ENCODE measurements at places on chromosomes 16 and 17.
A peak's percentile ranks its signal among the peaks of the same experiment; 100 is the strongest.

- no peak for DNase-seq
Measured at GRCh38 chr16:30018731-30019158, 4.3 kb upstream of the C16orf92 start.

GRCh38 chr17:67666710-67667109, 51.0 kb upstream of the NOL11 start:
- DNase-seq, result no peak

- DNase-seq, result no peak
Measured at GRCh38 chr16:8631373-8631772, 9.9 kb downstream of the METTL22 start.

DNA sequence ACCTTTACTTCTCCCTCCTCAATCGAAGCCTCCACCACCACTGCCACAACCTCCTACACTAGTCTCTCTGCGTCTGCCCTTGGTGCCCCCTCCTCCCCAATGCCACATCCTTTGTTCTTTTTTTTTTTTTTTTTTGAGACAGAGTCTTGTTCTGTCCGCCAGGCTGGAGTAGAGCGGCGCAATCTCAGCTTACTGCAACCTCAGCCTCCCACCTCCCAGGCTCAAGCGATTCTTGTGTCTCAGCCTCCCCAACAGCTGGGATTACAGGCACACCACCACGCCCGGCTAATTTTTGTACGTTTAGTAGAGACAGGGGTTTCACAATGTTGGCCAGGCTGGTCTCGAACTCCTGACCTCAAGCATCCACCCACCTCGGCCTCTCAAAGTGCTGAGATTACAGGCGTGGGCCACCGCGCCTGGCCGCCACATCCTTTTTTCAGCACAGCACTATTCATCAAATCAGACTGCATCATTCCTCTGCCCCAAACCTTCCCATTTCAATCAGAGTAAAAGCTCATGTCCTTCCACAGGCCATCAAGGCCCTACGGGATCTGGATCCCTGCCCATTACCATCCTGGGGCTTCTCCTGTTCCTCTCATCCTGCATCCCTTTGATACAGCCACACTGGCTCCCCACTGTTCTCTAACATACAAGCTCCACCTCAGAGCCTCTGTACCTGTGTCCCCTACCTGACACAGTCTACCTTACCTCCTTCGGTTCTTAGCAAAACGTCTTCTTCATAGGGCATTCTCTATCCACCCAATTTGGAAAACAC, 2.0 kb downstream of the KLHL11 start:
- DNase-seq, result peak; percentile 21

GRCh38 chr16:87297918-87298631, 19.1 kb downstream of the C16orf95 start:
- DNase-seq, result peak; percentile 8

GRCh38 chr17:82751171-82751570, 694 bp upstream of the TBCD start:
- no peak for DNase-seq

GRCh38 chr17:14621826-14622614, 321.1 kb downstream of the HS3ST3B1 start:
- no peak for DNase-seq

GRCh38 chr16:11196286-11196828, 59.6 kb downstream of the SOCS1 start:
- no peak for DNase-seq

DNA sequence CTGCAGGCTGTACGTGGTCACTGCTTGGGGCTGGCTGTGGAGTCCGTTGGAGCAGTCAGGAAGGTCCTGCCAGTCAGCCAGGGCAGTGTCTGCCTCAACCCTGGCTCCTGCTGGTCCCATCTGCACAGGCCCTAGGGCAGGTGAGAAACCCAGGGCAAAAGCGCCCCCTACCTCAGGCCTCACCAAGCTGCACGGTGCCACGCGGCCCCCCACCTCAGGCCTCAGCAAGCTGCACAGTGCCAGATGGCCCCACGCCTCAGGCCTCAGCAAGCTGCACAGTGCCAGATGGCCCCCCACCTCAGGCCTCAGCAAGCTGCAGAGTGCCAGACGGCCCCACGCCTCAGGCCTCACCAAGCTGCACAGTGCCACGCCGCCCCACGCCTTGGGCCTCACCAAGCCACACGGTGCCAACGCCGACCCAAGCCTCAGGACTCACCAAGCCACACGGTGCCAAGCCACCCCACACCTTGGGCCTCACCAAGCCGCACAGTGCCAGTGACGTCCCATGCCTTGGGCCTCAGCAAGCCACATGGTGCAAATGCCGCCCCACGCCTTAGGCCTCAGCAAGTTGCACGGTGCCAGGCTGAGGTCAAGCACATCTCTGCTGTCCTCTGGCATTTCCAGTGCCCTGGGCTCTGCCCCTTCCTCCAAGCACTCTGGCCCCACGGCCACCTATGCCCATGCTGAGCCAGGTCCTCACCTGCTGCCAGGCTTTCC, 5.5 kb downstream of the TMEM204 start:
- peak; percentile 21 for DNase-seq

- no peak for DNase-seq
Measured at GRCh38 chr17:3889325-3890012, 3.4 kb downstream of the CAMKK1 start.

DNA sequence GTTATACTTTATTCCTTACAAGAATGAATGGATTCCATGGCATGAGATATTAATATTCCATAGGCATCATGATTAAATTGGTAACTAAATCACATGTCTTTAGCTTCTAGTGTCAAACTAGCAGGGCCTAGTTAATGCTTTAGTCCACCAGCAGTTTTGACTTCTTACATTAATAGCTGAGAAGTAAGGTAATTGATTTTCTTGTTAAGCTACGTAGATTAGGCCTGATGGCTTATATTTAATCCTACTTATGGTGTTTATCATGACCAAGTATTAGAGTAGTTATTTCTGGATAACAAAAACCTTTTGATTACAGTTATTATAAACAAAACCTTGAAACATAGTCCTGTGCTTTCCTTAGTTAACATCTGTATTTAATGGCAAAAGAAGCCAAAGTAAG, 184.5 kb downstream of the TANC2 start:
- DNase-seq, result no peak

DNA sequence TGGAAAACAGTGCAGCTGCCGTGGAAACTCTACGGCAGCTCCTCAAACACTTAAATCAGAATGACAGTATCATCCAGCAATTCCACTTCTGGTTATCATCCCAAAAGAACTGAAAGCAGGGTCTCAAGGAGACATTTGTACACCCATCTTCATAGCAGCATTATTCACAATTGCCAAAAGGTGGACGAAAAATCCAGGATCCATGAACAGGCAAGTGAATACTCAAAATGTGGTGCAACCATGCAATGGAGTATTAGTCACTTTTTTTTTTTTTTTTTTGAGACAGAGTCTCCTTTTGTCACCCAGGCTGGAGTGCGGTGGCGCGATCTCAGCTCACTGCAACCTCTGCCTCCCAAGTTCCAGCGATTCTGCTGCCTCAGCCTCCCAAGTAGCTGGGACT, 10.6 kb upstream of the AATK start:
- no peak for DNase-seq

DNA sequence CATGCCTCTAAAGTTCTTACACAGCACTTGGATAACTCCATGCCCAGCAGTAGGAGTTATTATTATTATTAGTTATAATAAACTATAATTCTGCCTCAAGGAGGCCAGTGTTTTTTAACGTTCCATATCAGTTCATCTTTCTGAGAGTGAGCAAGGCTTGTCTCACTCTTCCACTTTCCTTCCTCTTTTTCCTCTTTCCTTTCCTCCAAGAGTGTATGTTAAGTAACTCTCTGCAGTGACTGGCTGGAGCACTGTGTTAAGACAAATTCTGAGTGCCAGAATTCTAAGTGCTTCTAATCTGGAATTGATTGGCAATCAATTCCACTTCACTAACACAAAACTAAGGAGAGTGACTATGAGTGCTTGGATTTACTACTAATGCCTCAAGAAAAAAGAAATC, 16.4 kb downstream of the CLEC19A start:
- DNase-seq, result no peak

- no peak for DNase-seq
Measured at GRCh38 chr17:63519972-63520882, 2.9 kb upstream of the KCNH6 start.

All from stimulated activated naive CD4-positive, alpha-beta T cell (primary cell).